ENCODE measurements at places on chromosomes 12 and 14. TPM values are rescaled to one million over a fixed set of nuclear protein-coding genes. Genes with fewer than 3 reads are reported as not detected.

DNA sequence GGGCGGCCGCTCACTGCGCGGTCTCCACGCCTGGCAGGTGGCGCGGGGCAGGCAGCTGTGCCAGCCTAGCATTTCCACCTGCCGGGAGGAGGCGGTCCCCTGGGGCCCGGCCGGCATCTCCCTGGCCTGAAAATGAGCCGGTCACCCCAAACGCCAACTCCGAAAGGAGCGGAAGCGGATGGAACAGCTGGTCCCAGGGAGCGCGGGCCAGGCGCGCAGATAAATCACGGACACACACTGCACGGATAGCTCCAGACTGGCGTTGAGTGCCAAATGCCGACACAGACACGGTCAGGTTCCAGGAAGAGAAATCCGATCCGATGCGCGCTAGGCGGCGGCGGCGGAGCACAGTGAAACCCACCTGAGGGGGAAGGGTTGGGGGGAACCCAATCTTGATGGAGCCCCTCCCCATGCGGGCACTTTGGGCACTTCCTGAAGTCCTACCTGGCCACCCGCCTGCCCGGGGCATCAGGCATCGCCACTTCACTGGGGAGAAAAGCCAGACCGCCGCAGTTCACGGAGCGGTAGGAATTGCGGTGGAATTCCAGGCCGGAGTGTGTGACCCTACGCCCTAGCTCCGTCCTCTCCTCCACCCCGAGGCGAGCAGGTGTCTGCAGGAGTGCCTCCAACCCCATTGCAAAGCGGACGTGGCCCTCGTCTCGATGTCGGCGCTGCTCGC, 624 bp upstream of the PLEKHD1 start:
- no peak for DNase-seq

DNA sequence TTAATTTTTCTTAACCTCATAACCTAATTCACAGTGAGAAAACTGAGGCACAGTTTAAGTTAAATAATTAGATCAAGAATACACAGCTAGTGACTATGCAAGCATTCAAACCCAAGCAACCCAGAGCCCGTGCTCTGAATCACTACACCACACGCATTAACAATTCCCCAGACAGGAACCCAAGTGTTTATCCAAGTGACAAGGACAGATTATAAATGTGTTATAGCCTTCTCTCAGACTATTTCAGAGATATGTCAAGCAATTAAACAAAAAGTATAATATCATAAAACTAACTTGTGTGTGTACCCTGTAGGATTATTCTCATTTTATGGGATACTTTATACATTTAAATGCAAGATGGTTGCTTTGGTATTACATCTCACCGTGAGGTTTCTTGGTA, 43.8 kb downstream of the MED13L start:
- no peak for DNase-seq

- no peak for DNase-seq
Observed at GRCh38 chr12:132075026-132075713, 68.9 kb downstream of the DDX51 start.

DNA sequence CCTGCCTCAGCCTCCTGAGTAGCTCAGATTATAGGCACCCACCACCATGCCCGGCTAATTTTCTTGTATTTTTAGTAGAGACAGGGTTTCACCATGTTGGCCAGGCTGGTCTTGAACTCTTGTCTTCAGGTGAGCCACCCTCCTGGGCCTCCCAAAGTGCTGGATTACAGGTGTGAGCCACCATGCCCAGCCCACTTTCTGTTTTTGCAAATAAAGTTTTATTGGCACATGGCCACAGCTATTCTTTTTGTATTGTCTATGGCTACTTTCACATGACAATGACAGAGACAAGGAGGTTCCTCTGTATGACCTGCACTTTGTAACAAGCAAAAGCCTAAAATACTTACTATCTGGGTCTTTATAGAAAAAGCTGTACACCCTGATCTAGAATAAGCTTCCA, 19.7 kb upstream of the DIABLO start:
- DNase-seq, result no peak

DNA sequence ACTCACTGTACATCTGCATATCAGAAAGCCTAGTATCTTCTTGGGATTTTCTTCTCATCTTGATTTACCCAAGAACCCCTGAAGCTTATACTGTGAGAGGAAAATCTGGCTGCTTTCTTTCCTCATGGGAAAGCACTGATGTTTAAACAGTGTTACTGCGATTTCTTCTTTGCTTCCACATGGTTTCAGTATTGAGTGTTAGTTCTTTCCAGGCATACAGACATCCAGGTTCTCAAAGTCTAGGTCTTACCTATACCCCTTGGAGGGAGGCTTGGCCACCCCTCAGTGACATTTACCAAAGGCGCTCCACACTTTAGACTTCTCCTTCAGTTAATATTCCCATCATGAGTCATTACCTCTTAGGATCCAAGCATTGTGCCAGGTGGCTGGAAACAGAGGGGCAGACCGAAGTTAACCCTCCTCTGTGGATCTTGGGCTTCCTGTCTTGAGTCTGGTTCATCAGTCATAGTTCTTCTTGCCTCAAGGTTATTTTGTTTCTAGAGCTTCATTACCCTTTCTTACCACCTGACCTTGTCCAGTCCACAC, 79.1 kb downstream of the TMEM117 start:
- DNase-seq, result no peak

DNA sequence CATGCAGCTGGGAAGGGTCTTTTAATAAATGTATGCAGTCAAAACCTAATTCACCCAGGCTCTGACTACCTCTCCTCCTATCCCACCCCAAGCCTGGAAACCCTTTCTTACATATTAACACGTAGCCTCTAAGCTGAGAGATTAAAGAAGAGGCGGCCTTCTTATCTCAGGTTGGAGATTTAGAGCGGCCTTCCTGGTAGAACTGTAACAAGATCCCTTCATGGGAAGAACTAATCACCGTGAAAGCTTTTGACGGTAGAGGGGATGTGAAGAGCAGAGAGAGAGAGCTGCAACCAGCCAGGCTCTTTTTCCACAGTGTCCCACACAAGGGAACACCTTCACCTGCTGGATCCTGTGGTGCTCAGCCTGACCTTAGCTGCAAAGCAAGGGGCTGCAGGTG, 367.4 kb downstream of the MED13L start:
- no peak for DNase-seq

PRB2 gene
- not detected for total RNA-seq

DNA sequence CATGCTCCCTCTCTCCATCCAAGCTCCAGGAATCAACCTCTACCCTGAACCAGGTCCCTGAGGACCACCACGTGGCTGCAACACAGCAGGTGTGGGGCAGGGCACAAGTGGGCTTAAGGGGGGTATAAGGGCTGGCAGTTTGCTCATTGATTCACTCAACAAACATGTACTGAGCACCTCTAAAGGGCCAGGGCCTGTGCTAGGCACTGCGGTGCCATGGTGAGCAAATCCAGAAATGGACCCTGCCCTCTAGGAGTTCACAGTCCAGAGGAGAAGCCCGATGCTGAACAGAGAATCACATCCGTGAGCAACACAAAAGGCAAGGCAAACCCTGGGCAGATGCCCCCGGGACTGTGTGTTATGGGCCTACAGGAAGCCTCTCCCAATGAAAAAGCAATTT, 6.5 kb upstream of the AQP2 start:
- DNase-seq, result no peak

PAH gene
- total RNA-seq, result not detected

DNA sequence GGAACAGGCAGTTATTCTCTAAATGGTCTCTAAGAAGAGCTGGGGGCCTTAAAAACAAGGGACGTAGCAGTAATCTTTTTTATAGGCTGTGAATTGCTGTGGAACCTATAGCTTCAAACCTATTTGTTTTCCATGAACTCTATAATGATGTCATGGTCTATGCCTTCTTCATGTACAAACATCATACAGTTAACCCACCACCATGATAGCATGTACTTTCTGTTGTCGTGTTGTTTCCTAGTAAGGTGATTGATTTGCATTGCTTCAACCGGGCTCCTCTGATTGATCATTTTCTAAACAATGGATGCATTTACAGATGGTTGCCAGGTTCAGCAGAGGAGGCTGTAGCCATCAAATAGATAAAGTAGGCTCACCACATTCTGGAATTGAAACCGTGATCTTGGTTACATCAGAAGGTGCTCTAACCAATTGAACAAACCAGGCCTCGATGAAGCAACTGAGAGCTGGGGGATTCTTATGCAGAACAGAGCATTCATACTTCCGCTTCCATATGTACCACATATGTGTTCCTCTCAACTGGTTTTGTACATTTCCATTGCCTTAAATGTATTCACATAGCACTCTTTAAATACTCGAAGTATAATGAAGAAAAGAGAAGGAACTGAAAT, 25.6 kb upstream of the PCNX1 start:
- no peak for DNase-seq

DNA sequence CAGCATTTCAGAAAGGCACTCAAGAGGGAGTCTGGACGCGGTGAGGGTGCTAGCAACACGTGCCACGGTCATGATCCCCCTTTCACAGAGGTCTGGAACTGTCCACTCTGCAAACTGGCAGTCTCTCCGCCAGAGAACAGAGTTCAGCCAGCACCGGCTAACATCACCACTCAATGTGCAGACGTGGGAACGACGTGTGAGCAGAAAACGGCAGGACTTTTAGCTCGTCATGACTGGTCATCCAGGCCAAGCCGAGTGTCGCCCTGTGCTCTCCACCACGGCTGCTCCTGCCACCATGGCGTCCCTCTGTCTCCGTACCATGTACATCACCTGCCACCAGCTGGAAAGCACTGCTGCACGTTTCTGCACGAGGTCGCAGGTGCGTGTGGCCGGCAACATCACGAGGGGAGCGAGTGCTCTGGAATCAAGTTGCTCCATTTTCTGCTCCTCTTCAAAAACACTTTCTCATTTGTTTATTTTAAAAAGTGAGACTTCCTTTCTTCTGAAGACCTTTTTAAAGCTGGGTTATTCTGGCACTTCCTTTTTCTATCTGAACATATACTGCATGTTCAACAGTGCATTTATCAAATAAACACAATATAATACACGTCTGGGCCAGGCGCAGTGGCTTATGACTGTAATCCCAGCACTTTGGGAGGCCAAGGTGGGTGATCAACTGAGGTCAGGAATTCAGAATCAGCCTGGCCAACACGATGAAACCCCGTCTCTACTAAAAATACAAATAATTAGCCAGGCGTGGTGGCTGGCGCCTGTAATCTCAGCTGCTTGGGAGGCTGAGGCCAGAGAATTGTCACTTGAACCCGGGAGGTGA, 28.0 kb downstream of the SLC15A4 start:
- DNase-seq, result no peak

- DNase-seq, result no peak
Observed at GRCh38 chr12:117521867-117522266, 160.4 kb upstream of the NOS1 start.

GRCh38 chr12:28535216-28535615, 345.0 kb downstream of the CCDC91 start:
- no peak for DNase-seq

- no peak for DNase-seq
Observed at GRCh38 chr14:100773331-100774163, 46.9 kb downstream of the DLK1 start.

TTC6 gene
- not detected for total RNA-seq

TGM1 gene
- 49.7 TPM for total RNA-seq

GRCh38 chr14:67240168-67240932, 885 bp upstream of the PALS1 start:
- DNase-seq, result no peak

KRT82 gene
- total RNA-seq, result not detected

ANO2 gene
- 17.9 TPM for total RNA-seq

DNA sequence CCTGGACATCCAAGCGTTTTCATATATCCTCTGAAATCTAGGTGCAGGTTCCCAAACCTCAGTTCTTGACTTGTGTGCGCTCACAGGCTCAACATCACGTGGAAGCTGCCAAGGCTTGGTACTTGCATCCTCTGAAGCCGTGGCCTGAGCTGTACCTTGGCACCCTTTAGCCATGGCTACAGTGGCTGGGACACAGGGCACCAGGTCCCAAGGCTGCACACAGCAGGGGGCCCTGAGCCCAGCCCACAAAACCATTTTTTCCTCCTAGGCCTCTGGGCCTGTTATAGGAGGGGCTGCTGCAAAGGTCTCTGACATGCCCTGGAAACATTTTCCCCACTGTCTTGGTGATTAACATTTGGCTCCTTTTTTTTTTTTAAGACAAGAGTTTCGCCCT, 11.6 kb upstream of the FAM177A1 start:
- DNase-seq, result no peak

DNA sequence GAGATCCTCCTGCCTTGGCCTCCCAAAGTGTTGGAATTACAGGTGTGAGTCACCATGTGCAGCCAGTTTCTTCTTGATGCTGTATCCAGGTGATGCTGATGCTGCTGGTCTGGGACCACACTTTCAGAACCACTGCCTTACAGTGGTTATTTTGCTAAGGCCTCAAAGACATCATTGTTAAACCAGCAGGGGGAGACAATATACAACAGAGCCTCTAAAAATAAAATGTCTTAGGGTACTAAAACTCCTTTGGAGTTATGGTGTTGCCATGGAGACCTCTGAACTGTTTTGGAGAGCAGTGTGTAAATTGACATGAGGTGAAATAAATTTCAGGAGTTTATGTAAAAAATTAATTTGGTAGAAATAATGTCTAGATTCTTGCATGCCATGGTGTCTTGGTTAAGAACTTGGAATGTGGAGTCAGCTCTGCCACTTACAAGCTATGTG, 1.1 kb upstream of the ARG2 start:
- DNase-seq, result no peak

- DNase-seq, result no peak
Observed at GRCh38 chr14:56797569-56798446, 12.5 kb downstream of the OTX2 start.

RD3L gene
- not detected for total RNA-seq

DNA sequence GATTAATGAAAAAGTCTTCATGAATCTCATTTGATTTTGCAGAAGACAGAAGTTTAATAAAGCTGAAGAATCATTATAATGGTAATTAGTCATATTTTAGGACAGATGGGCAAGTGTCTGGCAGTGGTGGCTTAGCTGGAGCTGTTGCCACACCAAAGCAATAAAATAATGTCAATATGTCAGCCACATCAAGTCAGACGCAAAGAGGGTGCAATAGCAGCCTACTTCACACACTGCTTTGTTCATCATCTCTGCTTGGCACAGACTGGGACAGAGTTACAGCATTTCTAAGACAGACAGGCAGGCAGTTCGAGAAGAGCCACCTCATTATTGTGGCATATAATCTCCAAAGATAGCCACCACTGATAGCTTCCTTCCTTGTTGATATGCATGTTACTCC, 16.9 kb upstream of the KRR1 start:
- no peak for DNase-seq

GRCh38 chr12:2256453-2256852, 203.7 kb downstream of the CACNA1C start:
- no peak for DNase-seq

- DNase-seq, result no peak
Observed at GRCh38 chr12:26696048-26696612, 136.9 kb downstream of the ITPR2 start.

CAPS2 gene
- 3.4 TPM for total RNA-seq

ZDHHC22 gene
- total RNA-seq, result not detected

DNA sequence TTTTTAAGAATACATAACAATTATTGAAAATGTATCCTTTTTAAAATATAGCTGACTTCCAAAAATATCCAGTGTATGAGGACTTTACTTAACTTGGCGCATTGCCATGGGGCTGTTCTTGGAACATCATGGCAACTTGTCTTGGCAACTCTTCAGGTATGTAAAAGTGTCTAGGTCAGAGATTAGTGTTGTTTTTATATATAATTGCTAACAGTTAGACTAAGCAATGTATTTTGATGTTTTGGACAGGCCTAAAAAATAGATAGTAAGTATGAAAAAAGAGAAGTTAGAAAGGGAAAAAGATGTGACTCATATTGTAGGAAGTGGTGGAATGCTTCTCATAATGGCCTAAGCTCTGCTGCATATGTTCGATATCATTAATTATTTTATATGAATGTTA, 70.9 kb downstream of the MON2 start:
- no peak for DNase-seq

All from omental fat pad (tissue), 4 donors.